ENCODE measurements at places on chromosomes 4 and X.

- no peak for DNase-seq
Observed at GRCh38 chrX:3504916-3505315, 158.5 kb upstream of the MXRA5 start.

- no peak for DNase-seq
Observed at GRCh38 chrX:116872931-116873330, 410.2 kb upstream of the CT83 start.

DNA sequence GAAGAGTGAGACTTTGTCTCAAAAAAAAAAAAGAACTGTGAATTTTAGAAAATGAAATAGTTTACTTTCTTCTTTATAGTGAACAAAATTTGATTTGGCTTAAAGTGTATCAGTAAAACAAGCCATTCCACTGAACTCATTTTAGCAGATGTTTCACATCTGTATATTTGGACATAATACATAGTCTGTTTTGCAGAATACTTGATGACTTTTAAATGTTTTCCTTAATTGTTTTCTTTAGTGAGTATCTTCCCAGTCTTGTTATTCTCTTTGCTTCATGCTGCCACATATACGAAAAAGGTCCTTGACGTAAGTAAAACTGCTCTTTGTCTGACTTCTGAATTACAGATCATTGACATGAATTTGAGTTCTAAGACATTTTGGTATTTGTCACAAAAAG is 8.3 kb downstream of the TMEM33 start:
- DNase-seq, result no peak

- no peak for DNase-seq
Observed at GRCh38 chr4:114156371-114156770, 176.9 kb upstream of the ARSJ start.

DNA sequence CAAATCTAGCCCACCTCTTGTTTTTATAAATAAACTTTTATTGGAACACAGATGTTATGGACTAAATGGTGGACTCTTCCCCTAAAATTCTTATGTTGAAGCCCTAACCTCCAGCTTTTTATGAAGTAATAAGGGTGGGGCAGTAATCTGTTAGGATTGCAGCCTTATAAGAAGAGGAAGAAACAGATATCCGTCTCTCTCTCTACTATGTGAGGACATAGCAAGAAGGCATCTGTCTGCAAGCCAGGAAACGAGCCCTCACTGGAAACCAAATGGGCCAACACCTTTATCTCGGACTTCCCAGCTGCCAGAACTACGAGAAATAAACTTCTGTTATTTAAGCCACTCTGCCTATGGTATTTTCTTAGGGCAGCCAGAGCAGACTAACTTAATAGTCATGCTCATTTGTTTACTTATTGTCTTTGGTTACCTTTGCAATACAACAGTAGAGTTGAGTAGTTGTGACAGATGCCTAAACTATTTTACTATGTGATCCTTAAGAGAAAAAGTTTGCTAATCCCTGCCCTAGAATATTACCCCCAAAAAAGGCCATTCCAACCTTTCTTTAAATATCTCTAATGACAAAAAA is 67.4 kb downstream of the MANBA start:
- no peak for DNase-seq

GRCh38 chr4:28469886-28470285 is 1609.2 kb downstream of the STIM2 start:
- DNase-seq, result no peak

GRCh38 chr4:137531986-137532868 is at the start of gene PCDH18:
TSS of gene PCDH18 (minus strand) at chr4:137532494. CDS start at chr4:137532088, 406 bp downstream.
- no peak for DNase-seq

DNA sequence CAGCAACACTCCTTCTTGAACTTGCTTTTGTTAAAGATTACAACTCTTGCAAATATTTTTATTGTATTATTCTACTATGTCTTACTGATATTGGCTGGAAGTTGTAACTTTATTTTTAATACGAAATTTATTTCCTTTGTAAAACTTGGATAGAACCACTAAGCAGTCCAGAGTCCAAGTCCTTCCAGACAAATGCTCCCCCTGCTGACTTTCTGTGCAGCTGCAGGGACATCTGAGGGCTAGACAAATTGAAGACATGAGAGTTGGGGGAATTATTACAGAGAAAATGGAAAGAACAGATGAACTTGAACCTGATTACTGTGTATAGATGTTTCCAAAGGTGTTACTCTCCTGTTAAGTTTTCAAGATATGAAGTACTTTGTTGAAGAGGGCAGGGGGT is 238.8 kb downstream of the GRIA3 start:
- peak; percentile 2 for DNase-seq

DNA sequence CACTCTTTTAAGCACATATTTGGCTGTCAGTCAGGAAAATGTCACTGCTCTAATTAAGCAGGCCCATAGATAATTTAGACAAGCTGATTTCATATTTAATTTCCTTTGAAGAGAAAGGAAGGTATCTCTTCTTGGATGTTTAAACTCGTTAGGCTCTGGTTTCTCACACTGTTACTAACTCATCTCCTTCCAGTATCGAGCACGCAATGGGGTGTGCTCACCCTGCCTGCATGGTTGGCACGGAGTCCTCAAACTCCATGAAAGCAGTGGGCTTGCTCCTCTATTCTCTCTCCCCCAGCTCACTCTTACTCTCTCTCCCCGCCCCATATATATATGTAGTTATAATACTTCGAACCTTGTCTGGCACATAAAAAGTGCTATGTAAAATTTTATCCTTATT is 76.9 kb downstream of the EGF start:
- DNase-seq, result no peak
